ENCODE measurements at places on chromosomes 3 and 15.

GRCh38 chr15:81375461-81375860, 1.4 kb upstream of the TMC3 start:
- DNase-seq: no peak

DNA sequence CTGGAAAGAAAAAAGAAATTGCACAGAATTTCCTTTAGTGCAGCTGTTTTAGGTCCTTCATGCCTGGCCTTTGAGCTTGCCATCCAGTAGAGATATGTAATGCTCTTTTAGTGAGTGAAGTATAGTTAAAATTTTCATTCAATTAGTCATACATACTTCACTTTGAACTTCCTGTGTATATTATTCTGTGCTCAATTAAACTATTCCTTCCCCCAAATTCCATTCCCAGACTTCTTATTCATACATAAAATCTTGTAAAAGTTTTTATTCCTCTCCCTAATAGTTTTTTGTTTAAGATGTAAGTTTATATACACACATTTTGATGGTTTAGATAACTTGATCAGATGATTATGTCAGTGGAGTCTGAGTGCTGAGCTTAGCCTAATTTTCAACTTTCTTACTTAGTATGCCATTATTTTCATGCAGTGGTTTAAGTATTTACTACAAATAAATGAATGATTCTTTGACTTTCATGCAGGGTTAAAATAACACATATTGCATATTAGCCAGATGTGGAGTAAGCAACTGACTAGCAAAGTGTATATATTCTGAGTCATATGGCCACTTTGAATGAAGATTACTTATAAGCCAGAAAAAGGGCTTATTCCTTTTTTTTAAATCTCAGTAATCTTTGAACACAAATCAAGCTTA, 42.5 kb upstream of the ABHD10 start:
- peak; percentile 77 for DNase-seq

GRCh38 chr15:94740469-94740868, 509.1 kb downstream of the MCTP2 start:
- DNase-seq: no peak

- DNase-seq: peak; percentile 62
These were observed 228.9 kb upstream of the PRICKLE2 start for GRCh38 chr3:64454179-64454578.

DNA sequence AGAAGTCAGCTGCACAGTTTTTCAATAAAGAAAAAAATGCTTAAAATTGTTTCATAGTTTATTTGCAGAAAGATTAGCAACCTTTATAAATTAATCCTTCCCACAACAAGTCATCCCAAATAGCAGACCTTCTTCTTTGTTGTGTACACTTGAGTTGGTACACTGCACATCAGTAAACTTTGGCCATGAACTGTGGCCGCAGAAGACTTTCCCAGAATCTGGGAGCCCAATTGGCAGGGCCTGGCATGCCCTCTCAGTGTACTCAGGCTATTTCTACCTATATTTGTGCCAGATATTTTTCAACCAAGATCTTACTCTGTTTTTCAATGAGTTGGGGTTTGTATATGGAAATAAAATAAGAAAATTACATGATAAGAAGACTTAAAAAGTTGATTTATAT, 133.1 kb downstream of the DIPK2A start:
- DNase-seq: no peak

GRCh38 chr15:92277776-92278175, 115.9 kb upstream of the ST8SIA2 start:
- peak; percentile 33 for DNase-seq

DNA sequence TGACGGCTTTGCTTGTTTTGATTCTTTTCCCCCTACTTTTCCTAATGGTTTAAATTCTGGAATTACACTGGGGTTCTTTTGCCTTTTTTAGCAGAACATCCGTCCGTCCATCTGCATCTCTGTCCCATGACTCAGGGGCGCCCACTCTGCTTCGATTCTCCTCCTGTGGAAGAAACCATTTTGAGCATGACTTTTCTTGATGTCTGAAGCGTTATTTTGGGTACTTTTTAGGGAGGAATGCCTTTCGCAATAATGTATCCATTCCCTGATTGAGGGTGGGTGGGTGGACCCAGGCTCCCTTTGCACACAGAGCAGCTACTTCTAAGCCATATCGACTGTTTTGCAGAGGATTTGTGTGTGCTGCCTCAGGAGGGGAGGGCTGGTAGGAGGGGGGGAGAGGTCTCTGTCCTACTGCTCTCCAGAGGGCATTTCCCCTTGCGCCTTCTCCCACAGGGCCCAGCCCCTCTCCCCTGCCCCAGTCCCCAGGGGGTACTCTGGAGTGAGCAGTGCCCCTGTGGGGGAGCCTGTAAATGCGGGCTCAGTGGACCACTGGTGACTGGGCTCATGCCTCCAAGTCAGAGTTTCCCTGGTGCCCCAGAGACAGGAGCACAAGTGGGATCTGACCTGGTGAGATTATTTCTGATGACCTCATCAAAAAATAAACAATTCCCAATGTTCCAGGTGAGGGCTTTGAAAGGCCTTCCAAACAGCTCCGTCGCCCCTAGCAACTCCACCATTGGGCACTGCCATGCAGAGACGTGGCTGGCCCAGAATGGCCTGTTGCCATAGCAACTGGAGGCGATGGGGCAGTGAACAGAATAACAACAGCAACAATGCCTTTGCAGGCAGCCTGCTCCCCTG, 19.5 kb upstream of the BSN start:
- no peak for DNase-seq

DNA sequence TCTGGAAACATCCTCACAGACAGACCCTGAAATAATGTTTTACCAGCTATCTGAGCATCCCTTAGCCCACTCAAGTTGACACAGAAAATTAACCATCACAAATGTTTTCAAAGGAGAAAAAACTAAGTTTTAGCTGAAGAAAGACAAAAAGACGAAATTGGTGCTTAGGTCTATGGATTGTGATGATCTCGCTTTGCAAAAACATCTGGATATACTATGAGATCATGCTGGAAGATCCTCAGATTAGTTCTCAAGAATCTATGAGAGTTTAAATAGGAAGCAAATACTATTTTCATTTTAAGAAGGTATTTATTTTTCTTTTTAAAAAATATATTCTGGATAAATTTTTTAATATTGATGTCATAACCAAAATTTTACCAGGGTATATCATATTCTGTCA, 42.6 kb upstream of the MBNL1 start:
- DNase-seq: no peak

- no peak for DNase-seq
These were observed 32.9 kb upstream of the BLM start for GRCh38 chr15:90684281-90684680.

DNA sequence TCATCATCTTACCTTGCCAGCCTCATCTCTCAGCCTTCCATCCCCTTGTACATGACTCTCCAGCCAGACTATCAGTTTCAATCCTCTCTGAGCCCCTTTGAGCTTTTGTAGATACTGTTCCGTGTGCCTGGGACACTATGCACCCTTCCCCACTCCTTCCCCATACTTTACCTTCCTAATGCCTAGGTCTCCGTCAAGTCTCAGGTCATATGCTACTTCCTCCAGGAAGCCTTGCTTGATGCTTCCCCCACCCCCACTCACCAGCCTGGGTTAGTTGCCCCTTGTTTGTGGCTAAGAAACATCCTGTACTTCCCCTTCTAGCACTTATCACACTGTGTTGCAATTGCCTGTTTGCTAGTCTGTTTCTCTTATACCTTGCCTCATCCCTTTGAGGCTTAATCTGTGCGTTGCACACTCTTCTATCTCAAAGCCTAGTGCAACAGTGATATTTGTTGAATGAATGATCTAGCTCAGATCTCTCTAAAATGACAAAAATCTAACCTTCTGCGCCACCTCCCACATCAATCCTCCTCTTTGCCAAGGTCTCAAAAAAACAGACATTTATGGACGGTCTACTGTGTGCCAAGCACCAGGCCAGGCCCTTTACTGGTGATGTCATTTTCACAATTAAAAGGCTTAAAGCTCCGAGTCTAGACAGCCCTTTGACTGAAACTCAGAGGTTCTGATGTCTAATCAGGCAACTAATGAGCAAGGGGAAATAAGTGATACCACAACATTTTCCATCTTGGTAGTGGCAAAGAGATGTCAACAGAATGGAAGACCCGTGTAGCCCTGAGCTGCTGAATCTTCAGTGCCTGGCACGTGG, 6.5 kb upstream of the USP3 start:
- DNase-seq: no peak

GRCh38 chr15:33671456-33671855, 296.8 kb upstream of the CHRM5 start:
- no peak for DNase-seq

DNA sequence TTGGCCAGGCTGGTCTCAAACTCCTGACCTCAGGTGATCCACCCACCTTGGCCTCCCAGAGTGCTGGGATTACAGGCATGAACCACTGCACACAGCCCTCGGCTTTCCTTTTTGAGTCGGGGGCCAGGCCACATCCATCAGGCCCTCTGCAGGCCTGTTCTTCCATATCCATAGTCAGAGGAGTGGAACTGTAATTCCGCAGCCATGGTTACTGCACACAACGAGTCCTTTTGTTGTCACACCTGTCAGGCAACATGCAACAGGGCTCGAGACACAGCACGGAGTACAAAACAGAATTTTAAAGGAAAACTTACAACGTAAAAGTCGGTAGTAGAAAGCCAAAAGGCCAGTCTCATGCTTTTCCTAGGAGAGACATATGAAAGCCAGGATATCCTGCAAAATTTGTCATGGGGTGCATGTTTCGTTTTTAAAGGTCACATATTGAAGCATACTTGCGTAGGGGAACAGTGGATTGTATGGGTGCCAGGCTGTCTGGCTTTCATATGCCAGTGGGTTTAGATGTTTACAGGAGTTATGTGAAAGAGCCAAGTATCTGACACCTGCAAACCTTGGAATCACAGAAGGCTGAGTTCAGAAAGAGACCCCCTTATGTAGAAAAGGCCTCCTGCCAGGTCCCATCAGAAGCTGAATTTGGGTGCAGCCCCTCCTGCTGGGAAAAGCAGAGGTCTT, 63.2 kb upstream of the LPP start:
- no peak for DNase-seq

GRCh38 chr3:172329070-172329469, 119.2 kb downstream of the GHSR start:
- no peak for DNase-seq

GRCh38 chr3:42130329-42131070, 39.3 kb downstream of the TRAK1 start:
- no peak for DNase-seq

DNA sequence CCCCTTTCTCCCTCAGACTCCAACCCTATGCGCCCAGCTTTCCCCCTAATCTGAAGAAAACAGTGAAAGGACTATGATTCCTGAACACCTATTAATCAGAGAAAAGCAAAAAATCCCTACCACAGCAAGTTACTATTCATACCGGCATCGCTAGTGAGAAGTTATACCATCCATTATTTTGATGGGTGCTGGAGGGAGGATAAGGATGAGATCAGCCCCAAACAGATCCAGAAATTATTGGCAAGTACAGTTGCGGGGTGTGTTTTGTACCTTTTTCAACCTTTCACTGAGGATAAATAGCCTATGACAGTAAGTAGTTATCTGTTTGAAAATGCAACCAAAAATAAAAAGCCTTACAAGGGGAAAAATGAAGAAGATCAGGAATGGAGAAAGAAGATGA, 59.9 kb upstream of the ADAMTS9 start:
- DNase-seq: no peak

GRCh38 chr3:127833281-127834032, 11.1 kb upstream of the MGLL start:
- no peak for DNase-seq

- DNase-seq: no peak
These were observed 1428.6 kb downstream of the ZPLD1 start for GRCh38 chr3:103863381-103863780.

DNA sequence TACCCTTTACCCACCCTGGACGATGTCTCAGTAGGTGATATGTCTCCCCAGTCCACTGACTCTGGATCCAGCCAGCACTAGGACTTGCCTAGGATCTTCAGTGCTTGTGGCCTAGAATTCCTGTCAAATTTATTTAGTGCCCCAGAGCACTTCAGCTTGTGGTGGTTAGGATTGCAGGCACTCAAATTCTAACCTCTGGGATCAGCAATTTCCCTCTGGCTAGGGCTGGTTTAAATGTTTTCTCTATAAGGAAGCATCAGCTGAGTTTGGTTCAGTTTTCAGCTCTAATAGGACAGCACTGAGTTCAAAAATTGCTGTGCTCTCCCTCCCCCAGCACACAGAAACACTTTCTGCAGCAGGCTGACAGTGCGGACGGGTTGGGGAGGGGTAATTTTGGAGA, 8.1 kb downstream of the OR5H6 start:
- no peak for DNase-seq
